Fibroblast of skin of right quadriceps (primary cell): ENCODE measurements at places on chromosomes 7 and 10.

- no peak for DNase-seq
Observed at GRCh38 chr10:72218726-72219125, 2.6 kb upstream of the ASCC1 start.

DNA sequence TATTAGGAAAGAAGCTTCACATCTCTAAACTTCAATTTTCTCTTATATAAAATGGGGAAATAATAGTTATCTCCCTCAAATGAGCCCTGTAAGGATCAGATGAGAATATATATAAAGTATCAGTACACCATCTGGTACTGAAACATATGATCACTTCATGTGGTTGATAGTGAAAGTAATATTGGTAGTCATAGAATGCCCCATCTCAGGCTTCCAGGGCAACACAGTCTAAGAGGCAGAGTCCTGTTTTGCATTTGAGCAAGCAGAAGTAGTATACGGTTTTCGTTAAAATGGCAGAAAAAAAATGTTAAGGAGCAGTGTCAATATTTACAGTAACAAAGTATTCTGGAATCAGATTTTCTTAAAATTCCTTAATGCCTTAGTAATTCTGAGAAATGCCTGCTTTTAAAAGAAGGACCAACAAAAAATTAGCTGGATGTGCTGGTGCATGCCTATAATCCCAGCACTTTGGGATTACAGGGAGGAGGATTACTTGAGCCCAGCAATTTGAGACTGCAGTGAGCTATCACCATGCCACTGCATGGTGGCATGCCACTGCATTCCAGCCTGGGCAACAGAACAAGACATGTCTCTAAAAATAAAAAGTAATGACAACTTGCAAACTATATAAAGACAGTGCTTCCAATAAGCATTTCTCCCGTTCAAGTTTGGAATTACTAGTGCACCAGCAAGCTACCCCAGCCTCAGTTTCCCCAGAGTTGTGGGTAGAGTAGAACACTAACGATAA, 19.8 kb downstream of the KBTBD2 start:
- no peak for DNase-seq

DNA sequence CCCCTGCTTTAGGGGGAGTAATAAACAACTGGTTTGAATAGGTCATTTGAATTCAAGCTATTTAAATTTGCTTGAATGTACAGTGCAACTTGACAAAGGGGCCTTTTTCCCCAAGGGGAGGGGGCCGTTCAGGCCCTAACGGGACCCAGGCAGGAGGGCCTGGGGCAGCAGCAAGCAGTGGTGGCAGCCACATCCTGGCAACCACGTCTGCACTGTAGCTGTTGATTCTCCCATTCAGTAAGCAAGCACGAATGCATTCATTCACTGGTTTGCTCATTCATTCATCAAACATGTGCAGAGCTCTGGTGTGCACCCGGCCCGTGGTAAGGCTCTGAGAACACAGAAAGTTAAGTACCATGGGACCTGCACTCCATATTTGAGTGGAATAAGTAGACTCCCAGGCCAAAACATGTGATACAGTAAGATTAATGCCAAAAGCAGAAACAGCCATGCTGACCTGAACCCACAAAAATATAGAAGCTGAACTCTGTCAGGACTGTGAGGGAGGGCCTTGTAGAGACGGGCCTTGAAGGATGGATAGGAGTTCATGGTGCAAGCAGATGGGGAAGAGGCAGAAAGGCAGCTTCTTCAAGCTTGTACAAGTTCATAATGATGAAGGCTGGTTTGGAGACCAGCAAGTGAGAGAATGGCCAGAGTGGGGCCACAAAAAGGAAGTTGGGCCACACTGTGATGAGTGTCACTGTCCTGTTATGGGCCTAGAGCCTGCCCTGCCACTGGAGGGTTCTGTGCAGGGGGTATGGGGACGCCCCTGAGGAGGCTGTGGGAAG, 29.3 kb upstream of the C10orf53 start:
- no peak for DNase-seq

- DNase-seq = no peak
Observed at GRCh38 chr7:44235066-44235465, 34.3 kb downstream of the YKT6 start.

DNA sequence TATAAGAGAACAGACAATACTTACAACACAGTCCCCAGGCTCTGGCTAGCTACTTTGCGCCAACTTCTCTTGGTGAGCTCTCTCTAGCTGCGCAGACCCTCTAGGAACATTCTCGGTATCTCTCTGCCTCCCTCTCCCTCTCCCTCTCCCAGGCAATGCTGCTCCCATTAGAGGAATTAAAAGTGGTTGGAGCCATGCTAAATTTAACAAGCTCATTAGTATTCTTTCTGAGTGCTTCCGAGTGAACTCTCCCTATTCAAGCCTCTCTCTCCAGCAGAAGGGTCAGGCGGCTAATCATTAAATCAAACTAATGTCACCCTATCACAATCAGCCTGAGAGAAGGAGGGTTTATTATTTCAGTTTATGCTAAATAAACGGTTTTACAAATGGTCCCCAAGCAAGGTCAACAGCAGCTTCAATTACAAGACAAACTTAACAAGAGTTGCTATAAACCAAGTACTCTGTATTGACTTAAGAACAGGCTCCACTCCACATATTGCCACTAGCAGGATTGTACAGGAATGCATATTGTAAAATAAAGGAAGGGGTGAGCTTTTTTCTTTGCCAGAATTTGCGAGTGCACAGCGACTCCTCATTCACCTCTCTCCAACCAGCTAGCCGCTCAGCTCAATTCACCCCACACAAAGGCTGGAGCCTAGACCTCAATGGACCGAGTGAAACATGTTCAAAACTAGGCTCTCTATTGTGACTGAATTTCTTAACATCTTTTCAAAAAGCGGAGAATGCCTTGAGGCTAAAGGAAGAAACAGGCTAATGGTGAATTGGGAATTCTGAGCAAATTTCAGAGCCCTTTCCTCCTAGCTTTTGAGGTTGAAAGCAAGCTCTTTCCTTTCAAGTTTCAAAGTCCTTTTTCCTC, 84.4 kb downstream of the GLI3 start:
- no peak for DNase-seq

DNA sequence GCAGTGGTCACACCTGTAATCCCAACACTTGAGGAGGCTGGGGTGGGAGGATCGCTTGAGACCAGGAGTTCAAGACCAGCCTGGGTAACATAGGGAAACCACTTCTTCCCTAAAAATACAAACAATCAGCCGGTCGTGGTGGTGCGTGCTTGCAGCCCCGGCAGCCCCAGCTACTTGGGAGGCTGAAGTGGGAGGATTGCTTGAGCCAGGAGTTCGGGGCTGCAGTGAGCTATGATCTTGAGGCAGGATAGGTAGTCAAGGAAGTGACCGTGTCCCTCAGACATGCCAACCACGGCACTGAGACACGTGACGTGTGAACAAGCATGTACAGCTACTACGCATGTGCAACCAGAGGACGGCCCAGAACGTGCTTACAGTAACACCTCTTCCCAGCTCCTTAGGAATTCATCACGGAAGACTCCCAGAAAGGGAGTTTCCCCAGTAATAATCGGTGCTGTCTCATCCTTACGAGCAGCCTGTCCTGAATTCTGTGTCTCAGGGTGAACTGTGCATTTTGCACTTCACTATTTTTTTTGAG, 5.3 kb downstream of the GUSB start:
- no peak for DNase-seq

GRCh38 chr10:124629415-124629814, 114.8 kb downstream of the FAM53B start:
- no peak for DNase-seq

GRCh38 chr10:62460393-62460792, 86.2 kb downstream of the ZNF365 start:
- no peak for DNase-seq

DNA sequence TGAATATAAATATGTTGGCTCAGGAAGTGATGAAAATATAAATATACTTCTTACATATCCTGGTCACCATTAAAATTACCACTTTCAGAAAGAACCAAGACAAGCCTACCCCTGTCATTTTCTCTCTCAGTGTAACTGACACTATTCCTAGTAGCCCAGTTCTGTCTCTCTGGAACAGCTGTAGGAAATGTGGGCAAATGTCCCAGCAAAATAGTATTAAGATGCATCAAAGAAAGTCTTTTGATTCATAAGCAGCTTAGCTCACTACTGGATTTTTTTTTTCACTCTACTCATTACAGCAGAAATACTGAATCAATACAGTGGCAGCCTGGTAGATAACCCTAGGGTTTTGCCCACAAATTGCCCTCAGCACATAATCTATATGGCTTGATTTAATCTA, 290.9 kb downstream of the DNAJB9 start:
- DNase-seq = no peak
